ENCODE measurements at places on chromosomes 6 and 20.

- no peak for DNase-seq
Observed at GRCh38 chr6:105714846-105715245, 312.0 kb upstream of the PREP start.

- DNase-seq: no peak
Observed at GRCh38 chr6:6251555-6252280, 68.7 kb downstream of the F13A1 start.

GRCh38 chr6:36735110-36736071 is 37.8 kb downstream of the RAB44 start:
- DNase-seq: peak; percentile 86

GRCh38 chr6:317060-317447 is 24.8 kb downstream of the DUSP22 start:
- DNase-seq: no peak

DNA sequence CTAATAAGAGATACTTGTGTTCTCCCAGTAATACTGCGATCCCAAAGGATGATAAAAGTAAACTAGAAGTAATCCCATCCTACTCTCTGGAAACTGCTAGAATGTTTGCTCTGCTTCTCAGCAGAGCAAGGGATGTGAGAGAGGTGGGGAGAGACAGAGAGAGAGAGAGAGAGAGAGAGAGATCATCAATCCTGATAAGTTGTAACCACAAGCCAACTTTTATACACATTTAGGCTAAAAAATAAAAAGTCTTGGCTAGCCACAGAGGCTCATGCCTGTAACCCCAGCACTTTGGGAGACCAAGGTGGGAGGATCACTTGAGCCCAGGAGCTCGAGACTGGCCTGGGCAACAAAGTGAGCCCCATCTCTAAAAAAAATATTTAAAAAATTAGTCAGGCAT is 16.0 kb upstream of the TRIM38 start:
- no peak for DNase-seq

DNA sequence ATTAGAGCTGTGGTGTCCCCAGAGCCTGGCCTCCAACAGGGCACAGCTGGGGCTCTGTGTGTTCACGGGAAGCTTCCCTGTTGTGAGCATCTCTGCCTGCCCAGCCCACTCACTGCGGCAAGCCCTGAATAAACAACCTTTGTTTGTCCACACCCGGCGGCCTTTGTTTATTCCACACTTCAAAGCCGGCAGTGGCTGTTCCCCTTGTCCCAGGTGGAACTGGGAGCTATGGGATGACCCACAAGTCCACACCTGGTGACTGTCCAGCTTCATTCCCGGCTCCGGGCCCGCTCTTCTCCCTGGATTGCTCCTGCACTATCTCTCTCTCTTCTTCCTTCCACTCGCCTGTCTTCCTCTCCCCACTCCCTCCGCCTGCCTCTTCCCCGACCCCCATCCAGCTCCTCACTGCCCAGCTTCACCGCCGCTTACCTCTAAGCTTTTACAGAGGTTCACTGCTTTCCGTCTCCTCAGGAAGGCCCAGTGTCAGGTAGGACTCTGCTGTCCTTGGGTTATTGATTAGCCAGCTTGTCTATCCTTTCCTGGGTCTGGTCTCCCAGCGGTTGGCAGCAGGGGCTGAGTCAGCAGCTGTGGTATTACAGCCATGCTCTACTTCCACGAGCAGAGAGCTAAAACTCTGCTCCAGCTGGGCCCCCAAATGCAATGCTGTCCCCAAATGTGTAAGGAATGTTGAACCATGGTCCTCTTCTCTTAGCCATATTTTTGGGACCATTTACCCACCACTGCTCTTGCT is 17.8 kb downstream of the DACT2 start:
- no peak for DNase-seq

DNA sequence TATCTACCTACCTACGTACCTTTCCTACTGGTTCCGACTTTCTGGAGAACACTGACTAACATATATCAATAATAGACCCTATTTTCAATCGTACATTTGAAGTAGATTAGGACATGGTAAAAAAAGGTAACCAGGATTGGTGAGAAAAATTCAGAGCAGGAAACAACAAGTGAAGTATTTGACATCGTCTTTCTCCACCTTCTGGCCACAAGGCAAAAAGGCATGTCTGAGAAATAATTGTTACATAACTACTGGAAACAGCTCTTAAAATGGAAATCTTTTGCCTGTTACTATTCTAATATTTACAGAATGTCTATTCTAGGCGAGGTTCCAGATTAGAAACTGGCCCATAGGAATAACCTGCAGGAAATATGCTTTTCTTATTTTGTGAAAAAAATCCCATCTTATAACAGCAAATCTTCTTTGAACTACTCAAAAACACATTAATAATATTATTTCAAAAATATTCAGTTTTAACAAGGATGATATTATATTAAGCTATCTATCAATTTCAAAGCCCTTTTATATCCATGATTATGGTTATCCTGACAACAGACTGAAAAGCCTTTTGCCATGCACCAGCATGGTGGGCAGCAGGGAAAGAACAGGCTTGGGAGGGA is 80.8 kb downstream of the RCAN2 start:
- DNase-seq: peak; percentile 26

GRCh38 chr6:107106165-107106564 is 9.2 kb downstream of the BEND3 start:
- no peak for DNase-seq

GRCh38 chr6:140052736-140053729 is 678.6 kb upstream of the CITED2 start:
- DNase-seq: no peak

DNA sequence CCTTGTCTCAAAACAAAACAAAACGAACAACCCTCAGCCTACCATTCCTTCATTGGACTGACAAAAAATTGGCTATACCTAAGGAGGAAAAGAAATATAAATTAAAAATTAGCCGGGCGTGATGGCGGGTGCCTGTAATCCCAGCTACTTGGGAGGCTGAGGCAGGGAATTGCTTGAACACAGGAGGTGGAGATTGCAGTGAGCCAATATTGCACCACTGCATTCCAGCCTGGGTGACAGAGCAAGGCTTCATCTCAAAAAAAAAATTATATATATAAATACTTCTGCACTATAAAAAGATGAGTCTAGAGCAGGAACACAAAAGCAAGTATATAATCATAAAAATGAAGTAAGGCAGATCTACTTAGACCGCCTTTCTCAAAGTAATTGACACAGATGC is 109.8 kb downstream of the CRYBG1 start:
- DNase-seq: no peak

GRCh38 chr20:46357030-46357514 is 48.8 kb upstream of the CDH22 start:
- peak; percentile 55 for DNase-seq

Data from heart left ventricle (tissue), 16 donors.